Stimulated activated CD8-positive, alpha-beta memory T cell treated with anti-CD3 and anti-CD28 coated beads, Interleukin-4, amount 100 ng/mL, for 1 hour (primary cell): ENCODE measurements at places on chromosomes 1 and 21.

- no peak for DNase-seq
Observed at GRCh38 chr1:154786804-154787570, 83.1 kb downstream of the KCNN3 start.

GRCh38 chr1:40886318-40887011 lies 24.3 kb upstream of the CITED4 start:
- no peak for DNase-seq

DNA sequence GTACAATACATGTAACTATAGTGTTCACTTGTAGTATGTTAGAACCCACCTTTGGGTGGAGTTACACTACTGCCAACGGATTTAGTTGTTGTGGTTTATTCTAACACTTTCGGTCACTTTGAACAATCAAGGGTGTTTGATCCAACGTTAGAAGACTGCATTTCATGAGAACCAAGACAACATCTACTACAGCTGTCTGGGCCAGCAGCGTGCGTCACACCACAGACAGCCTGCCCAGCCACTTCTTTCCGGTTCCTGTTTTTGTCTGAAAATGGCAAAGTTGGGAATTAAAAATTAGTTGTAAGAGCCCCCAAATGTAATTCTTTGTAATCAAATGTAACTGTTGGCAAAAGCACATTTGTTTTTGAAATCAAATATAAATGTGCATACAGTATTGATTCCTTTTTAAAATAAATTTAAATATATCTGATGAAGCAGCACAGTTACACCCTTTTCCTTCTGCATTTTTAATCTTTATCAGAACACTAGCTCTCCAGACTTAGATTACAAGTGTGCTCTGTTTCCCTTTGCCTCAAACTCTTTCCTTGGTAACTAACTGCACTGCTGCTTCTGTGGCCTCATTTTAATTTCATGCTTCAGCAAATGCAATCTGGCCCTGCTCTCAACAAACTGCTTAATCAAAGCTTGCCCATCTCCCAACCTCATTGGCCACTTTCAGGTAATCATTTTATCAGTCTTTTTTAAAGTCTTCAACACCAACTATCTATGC lies 86.6 kb upstream of the DPH5 start:
- peak; percentile 57 for DNase-seq

DNA sequence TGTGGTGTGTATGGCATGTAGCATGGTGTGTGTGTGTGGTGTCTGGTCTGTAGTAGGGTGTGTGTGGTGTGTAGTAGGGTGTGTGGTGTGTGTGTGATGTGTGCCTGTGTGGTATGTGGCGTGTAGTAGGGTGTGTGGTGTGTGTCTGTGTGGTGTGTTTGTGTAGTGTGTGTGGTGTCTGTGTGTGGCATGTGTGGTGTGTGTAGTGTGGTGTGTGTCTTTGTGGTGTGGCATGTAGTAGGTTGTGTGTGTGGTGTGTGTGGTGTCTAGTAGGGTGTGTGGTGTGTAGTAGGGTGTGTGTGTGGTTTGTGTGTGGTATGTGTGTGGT lies 85.5 kb downstream of the SYT2 start:
- DNase-seq = no peak

- DNase-seq = no peak
Observed at GRCh38 chr1:70961374-70961975, 86.1 kb downstream of the PTGER3 start.

- no peak for DNase-seq
Observed at GRCh38 chr1:36440044-36440443, 10.2 kb downstream of the OSCP1 start.

- DNase-seq = no peak
Observed at GRCh38 chr21:43712268-43712942, 6.5 kb upstream of the PDXK start.

GRCh38 chr1:236345728-236346127 lies 48.4 kb upstream of the EDARADD start:
- no peak for DNase-seq

DNA sequence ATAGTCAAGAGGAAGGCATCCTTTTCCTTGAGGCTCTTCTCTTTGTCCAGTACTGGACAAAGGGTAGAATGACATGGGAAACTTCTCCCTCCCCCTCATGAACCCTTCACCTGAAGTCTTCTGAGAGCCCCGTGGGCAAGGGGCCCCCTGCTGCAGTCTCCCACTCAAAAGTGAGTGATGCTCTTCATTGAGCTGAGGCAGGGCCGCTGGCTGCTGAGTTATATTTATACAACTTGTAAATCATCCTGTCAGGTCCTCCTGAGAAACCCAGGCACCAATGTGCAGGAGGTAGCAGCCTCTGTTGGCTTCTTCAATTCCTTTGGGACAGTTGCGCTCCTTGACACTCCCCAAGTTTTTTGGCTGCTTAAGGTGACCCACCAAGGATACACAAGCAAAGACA lies 150.2 kb downstream of the IGSF21 start:
- no peak for DNase-seq

GRCh38 chr1:11648732-11649158 lies 5.5 kb downstream of the FBXO2 start:
- no peak for DNase-seq

- no peak for DNase-seq
Observed at GRCh38 chr1:225942574-225942973, 1.6 kb upstream of the LEFTY2 start.
